MG63 (cell line): ENCODE measurements at places on chromosomes 16 and 17. TPM values are rescaled to one million over a fixed set of nuclear protein-coding genes. Genes with fewer than 3 reads are reported as not detected.

- no peak for DNase-seq
Observed at GRCh38 chr16:65510850-65511249, 389.0 kb upstream of the CDH11 start.

The CD300LB gene
- total RNA-seq: not detected in 2 replicates

The HOXB4 gene
- 0.86 and 4.2 TPM in 2 replicates for total RNA-seq

DNA sequence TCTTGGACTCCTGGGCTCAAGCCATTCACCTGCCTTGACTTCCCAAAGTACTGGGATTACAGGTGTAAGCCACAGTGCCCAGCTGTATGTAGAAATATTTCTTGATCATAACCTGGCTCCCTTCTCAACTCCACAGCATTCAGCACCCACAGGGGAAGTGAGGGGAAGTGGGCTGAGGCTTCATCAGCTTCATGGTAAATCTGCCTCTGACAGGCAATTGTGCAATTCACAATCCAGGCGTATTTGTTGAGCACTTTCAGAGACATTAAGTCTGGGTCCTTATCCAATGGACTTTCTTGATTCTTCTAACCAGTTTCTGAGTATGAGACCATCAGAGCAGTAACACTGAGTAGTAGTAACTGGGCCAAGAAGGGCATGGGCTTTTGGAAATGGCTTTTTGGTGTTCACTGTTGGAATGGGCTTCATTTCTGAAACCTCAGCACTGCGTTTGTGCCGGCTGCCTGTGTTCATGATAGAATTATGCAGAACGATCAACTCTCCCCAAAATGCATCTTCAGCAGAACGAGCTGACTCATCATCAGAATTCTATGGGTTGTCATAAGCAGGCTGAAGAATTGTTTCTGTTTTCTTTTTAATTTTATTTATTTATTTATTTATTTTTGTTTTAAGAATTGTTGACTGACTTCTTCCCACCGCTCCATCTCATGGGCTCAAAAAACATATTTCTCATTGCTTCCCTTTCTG, 28.9 kb downstream of the FAM20A start:
- no peak for DNase-seq

The EFNB3 gene
- 0.53 TPM in 1 of 2 replicates, not detected in the other for total RNA-seq

- DNase-seq: no peak
Observed at GRCh38 chr16:71172481-71173207, 57.9 kb downstream of the HYDIN start.

The TMEM238L gene
- not detected in 2 replicates for total RNA-seq

The PLLP gene
- total RNA-seq: not detected in 2 replicates

DNA sequence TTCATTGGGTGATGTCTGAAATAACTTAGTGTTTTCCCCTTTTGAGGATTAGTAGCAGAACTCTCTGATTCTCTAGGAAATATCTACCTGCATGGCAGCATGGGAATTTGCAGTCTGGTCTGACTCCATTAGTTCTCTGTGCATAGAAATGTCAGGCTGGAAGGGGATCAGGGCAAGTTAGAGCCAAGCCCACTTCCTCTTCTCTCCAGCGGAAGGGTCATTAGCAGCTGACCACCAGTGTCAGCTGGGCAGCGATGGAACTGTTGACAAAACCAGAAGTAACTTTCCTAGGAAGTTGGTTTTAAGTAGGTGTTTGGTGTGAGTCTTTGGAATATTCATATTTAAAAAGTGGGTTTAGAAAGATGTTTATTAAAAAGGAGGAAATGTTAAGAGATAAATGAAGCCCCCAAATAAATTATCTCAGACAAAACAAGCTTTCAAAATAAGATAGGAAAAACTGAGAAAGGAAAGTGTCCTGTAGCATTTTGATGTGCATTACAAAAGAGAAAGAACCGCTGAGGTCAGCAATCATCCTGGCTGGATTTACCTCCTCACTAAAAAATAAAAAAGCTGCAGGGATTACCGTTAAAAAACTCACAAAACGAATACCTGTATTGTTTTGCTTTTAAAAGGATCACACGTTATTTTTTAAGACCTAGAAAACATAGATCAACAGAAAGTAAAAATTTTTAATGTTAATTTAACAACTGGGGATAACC, 32.4 kb upstream of the MMD start:
- DNase-seq: no peak

DNA sequence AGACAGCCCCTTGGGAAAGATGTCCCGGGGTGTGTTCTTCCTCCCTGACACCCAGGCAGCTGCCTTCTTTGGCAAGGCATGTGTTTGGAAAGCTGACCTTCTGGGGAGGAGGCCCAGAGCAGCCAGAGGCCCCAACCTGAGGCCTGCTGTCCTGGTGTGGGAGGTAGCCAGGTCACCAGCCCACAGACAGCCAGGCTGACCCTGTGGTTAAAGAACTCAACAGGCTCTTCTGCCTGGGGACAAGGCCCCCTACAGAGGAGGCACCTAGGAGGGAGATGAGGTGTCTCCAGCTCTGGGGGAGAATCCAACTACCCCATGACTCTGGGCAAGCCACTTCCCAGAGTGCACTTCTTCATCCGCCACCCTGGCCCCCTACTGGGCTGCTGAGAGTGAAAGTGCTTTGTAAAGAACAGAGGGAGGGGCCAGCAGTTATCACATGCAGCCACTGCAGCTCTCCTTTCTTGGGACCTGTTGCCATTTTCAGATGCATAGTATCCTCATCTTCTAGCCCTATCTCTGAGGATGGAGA, 13.1 kb upstream of the SREBF1 start:
- peak; percentile 60 for DNase-seq

DNA sequence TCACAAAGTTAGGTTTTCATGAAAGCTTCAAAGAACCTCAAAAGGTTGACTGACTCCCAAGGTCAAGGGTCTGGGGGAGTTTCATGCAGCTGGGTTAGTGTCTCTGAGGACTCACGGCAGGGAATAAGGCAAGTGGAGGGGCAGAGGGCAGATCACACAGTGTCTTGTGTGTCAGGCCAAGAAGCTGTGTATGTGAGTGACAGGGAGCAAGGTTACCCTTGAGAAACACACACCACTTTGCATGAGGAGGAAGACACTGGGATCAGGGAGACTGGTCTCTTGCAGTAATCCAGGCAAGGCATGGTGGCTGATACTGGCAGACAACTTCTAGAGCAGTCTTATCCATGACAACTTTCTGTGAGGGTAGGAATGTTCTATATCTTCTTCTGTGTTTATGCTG, 6.3 kb downstream of the FLOT2 start:
- no peak for DNase-seq

GRCh38 chr16:69039333-69039941, 66.0 kb upstream of the HAS3 start:
- DNase-seq: no peak

DNA sequence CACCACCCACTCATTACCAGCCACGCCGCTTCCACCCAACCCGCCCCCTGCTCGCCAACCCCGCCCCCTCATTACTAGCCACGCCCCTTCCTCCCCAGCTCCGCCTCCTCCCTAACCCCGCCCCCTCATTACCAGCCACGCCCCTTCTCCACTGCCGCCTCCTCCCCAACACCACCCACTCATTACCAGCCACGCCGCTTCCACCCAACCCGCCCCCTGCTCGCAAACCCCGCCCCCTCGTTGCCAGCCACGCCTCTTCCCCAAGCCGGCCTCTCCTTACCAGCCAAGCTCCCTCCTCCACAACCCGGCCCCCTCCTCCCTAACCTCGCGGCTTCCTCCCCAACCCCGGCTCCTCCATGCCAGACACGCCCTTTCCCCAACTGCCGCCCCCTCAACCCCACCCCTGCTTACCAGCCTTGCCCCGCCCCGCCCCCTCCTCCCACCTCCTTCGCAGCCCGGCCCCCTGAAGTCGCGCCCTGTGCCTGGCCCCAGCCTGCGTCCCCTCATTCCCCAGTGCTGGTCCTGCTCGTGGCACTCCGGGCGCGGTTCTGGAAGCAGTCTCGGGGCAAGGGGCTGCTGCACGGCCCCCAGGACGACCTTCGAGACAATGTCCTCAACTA, 7.3 kb downstream of the SLC22A31 start:
- DNase-seq: peak; percentile 71

GRCh38 chr16:17302214-17302613, 168.5 kb downstream of the XYLT1 start:
- DNase-seq: no peak

DNA sequence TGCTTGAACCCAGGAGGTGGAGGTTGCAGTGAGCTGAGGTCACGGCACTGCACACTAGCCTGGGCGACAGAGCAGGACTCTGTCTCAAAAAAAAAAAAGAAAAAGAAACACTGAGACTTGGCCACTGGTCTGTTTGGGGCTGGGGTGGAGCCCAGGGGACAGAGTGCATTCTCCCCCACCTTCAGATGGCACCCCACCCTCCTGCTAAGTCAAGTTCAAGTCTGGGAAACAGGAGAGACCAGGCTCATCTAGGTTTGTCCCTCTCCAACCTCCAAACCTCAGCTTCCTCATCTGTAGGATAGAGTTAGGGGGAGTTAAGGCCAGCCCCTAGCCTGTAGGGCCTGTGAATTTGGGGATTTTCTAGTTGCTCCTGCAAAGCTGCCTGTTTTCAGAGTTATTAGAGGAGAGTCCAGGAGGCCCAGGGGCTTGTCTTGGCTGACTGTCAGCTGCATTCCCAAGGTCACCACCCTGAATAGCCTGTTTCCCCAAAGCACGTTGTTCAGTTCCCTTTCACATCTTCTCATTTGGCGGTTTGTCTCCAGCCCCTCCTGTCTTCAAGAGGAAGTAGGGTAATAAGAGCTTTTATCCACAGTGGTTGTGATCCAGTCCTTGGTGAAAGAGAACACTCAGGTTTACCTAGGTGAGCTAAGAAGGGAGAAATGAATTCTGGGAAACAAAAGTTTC, 2.2 kb downstream of the MT3 start:
- DNase-seq: no peak

- peak; percentile 17 for DNase-seq
Observed at GRCh38 chr16:73304008-73304774, 256.3 kb upstream of the ZFHX3 start.

DNA sequence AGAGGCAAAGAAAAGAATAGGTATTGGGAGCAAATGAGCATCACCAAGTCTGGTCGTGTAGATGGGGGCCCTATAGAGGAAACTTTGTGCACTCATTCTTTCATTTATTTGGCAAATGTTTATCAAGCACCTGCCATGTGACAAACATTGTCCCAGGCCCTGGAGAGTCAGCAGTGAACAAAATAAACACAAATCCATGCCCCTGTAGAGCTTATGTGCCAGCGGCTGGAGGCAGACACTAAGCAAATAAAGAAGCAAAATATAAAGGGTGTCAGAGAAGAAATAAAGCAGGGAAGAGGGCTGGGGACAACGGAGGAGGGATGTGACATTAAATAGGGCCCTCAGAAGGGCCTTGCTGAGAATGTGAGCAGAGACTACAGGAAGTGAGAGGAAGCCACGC, 45.5 kb downstream of the KATNIP start:
- no peak for DNase-seq

DNA sequence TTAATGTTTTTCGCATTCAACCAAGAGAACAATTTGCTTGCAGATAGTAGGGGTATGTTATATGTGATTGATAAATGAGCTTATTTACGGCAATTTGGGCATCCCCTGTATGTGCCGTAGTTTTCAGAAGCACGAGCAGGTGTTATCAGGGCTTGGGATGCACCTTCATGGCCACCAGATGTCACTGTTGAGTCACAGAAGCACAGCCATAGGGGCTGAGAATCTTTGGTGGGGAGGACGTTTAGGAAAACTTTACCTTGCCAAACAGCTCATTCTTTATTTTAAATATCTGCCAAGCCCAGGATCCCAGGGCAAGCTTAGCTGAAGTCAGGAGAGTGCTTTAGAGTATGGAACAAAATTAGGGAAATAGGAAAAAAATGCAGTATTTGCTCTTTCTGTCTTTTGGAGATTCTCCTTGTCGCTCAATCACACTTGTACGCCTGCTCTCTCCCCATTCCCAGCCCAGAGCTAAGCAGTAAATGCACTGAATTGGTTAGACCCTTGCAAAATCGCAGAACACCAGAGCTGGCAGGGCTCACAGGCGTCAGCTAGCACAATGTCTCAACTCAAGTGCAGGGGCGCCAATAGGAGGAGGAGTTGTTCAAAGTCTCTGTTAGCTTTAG, 93.6 kb upstream of the MPHOSPH6 start:
- peak; percentile 5 for DNase-seq

DNA sequence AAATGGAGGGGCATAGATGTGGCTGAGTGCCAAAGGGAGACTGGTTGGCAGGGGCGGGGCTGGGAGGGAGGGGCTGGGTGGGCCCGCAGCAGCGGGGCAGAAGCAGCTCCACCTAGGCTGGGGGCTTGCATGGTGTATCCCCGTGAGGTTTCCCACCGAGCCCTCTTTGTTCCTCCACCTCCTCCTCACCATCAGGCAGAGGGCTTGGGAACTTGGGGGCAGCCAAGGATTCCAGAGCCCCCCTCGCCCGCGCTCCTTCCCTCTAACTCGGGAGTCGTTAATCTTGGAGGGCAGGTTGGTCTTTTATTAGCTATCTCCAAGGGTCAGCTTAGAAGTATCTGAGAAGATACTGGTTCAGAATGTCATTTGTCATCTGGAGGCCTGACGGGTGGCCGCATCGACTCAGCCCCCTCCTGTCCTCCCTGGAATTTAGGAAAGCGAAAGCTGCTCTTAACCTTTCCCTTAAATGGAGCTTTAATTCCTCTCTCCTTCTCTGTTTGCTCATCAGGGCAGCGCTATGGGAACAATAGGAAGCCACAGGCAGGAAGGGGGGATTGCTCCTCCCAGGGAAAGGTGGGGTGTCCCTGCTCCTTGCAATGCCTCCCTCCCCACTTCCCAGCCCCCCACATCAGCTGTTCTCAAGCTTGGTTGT, 274.3 kb upstream of the XYLT1 start:
- DNase-seq: no peak

DNA sequence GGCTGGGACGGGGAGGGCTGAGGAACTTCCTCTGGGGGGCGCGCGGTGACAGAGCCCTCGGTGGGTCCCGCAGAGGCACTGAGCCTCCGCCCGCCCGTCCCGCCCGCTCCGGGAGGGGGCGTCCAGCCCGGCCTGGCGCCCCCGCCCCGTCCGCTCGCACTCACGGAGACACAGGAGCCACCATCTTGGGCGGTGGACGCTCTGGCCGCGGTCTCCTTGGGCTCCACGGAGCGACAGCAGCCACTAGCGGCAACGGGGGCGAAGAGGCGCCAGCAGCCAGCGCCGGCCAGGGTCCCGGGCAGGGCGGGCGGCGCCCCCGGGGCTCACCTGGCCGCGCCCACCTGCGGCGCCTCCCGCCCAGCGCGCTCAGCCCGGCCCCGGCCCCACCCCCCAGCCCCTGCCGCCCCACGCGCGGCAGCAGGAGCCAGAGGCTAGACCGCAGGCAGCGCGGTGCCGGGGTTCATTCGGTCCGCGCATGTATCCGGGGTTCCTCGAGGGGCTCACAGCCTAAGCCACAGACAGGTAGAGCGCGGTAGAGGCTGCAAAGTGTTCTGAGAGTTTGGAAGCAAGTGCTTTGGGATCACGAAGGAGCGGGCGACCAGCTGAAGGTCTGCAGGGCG, at the start of gene C17orf113:
Gene C17orf113, minus strand, starts transcription at position 209 of the 620 bp plus-strand sequence. CDS start 7,225 bp downstream, outside the sequence.
- DNase-seq: peak; percentile 39
